ENCODE measurements at places on chromosomes 5 and 9.

DNA sequence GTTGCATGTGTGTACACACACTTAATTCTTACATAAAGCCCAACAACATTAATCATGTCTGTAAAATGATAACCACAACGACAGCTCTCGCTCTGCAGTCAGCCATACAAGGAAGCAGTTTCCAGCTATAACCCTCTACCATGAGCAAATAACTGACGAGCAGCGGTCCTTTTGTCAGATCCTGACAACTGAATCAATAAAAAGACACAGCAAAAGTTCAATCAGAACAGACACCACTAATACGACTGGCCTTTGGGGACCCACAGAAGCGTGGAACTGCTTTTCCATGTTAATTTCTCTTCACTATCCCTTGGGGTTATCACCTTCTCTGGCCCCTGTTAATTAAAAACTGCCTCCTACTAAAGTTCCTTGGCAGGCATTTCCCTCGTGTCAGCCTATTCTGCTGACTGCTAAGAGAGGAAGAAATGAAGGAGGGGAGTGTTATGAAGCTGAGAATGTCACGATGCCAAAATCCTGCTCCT lies 722.8 kb upstream of the GRAMD2B start:
- no peak for DNase-seq

DNA sequence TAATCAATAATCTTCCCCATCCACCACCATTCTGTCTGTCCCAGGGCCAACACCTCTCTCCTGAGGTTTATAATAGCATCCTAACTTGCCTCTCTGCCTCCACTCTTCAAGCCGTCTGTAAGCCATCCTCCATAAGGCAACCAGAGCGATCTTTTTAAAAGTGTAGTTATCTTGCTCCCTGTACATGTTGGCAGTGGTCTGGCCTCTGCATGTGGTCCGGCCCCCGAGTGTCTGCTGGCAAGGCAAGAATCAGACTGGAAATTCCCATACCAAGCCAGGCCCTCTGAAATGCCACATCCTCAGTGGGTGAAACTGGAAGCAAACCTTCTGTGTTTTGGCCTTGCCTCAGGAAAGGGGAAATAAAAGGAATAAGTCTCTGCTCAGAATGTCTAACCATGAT lies 17.0 kb downstream of the TTLL11 start:
- DNase-seq = no peak

- DNase-seq = no peak
Observed at GRCh38 chr5:129041196-129041881, 53.2 kb upstream of the ISOC1 start.

GRCh38 chr5:94983861-94984535 lies 300.9 kb downstream of the MCTP1 start:
- DNase-seq = no peak

DNA sequence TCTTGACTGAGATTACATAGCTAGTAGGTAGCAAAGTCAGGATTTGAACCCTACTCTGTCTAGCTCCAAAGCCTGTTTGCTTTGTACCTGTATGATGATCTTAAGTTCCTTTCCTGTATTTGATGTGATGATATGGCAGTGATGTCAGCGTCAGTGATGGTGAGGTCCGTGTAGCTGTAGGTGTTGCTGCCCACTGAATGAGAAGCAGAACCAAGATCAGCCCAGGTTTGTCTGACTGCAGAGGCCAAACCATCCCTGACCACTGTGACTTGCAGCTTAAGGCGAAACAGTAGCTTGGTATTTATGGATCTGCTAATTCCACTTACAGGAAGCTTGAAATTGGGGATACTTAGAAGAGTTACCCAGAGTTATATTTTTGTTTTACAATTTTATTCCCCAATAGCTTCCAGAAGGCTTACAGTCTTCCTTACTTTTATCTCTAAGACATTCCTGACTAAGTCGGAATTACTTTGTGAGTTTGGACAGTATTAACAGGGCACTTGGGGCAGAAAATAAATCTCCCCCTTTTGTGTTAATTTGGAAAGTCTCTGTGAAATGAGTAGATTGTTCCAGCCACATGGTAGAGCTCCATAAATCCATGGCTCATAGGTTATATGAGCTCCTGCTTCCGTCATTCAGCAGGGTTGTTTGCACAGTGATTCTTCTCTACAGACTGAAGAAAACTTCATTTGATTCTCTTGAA lies 273.4 kb downstream of the NR3C1 start:
- no peak for DNase-seq

GRCh38 chr5:172727551-172727950 lies 43.4 kb downstream of the DUSP1 start:
- no peak for DNase-seq
